ENCODE measurements at places on chromosomes 16 and 17.
A peak's percentile ranks its signal among the peaks of the same experiment; 100 is the strongest.

GRCh38 chr16:30003670-30004423, 7.0 kb downstream of the DOC2A start:
- DNase-seq = no peak

- DNase-seq = no peak
Measured at GRCh38 chr16:25013751-25014499, 1.2 kb downstream of the ARHGAP17 start.

DNA sequence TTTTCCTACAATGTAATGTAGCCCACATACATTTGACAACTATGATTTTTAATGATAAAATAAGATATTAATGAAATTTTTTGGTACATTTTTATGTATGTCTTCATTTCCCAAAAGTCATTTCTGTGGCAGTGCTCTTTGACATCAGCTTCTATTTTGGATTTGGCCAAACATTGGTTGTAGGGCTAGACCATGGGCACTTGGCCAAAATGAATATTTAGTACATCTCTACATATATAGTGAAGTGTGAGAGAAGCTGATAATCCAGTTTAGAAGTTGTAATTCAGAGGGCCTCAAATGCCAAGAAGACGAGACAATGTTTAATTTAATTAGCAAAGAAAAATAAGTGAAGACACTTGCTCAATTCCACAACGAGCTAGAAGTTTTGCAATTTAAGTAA, 724.9 kb upstream of the SOX9 start:
- no peak for DNase-seq

- no peak for DNase-seq
Measured at GRCh38 chr17:55442953-55443683, 21.5 kb upstream of the MMD start.

DNA sequence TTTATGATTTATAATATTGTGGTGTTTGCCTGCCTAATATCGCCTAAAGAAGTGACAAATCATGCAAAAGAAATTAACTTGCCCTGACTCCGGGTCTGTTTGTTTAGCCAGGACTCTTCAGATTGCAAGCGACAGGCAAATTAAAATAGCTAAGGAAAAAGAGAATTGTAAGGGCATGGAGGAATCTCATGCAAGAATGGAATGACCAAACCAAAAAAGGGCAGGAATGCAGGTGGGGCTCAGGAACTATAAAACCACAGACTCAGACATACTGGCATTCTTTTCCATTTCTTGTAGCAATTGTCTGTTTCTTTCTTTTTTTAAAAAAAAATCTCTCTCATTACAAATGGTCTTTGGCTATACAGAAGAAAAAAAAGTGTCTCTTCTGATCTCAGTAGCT, 188.1 kb upstream of the XYLT1 start:
- no peak for DNase-seq

GRCh38 chr17:39659279-39660010, 5.7 kb upstream of the TCAP start:
- no peak for DNase-seq

- no peak for DNase-seq
Measured at GRCh38 chr17:26963163-26963503, 330.8 kb upstream of the WSB1 start.

DNA sequence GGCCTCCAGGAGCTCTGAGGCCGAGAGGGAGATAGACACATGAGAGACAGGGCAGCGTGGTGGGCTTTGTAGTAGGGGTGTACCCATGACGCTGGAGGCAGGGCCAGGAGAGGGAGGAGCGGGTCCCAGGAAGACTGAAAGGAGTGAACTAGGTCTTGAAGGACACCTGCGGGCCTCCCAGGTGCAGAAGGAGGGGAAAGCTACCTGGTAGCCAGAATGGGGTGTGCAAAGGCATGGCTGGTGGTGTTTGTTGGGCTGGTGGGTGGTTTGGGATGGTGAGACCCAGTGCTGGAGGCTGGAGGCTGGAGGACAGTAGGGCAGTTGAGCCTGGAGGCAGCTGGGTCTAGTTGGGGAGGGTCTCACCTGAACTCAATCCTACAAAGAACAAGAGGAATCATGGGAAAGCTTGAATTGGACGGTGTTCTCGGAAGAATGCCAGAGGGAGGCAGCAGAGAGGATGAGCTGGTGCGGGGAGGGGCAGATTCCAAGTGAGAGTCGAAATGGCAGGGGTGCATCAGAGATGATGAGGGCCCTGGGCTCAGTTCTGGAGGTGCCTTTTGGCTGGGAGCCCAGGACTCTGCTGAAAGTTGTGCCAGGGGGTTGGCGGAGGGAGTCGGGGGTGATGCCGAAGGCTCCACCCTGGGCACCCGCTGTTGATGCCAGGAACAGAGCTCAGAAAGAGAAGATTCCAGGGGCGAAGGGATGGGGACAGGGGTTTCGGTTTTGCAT, 21.2 kb downstream of the C1QTNF1 start:
- no peak for DNase-seq

GRCh38 chr16:85537795-85538401, 75.2 kb upstream of the GSE1 start:
- no peak for DNase-seq

DNA sequence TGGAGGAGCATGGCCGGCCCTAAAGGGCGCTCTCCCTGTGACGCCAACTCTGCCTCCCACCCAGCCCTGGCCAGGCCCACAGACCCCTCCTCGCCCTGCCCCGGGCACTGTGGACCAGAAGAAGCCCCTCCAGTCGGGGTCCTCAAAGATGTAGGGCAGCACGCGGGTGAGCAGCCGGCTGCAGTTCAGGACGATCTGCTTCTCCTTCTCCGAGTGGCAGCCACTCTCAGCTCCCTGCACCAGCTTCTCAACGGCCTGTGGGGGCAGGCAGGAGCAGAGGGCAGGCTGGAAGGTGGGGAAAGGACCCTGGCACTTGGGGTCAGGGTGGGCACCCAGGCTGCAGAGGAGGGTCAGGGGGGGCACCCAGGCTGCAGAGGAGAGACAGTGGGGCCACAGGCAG, 8.9 kb downstream of the HID1 start:
- no peak for DNase-seq

GRCh38 chr17:31411707-31412285, 20.3 kb downstream of the RAB11FIP4 start:
- no peak for DNase-seq

GRCh38 chr16:56352351-56353053, 72.8 kb downstream of the AMFR start:
- no peak for DNase-seq

DNA sequence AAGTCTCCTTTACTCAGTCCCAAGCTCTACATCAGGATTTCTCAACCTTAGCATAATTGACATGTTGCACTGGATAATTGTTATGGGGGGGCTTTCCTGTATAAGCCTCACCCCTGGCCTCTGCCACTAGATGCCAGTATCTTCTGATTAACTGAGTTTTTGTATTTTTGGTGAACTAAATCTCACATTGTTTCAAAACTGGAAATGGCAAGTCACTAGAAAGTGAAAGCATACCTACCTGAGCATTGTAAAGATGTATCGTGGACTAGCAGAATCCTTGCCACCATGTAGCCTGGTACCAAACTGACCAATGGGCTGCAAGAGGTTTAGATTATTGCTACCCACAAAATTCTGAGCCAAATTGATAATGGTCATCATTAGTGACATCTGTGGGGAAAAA, 15.0 kb downstream of the TOP2A start:
- no peak for DNase-seq

DNA sequence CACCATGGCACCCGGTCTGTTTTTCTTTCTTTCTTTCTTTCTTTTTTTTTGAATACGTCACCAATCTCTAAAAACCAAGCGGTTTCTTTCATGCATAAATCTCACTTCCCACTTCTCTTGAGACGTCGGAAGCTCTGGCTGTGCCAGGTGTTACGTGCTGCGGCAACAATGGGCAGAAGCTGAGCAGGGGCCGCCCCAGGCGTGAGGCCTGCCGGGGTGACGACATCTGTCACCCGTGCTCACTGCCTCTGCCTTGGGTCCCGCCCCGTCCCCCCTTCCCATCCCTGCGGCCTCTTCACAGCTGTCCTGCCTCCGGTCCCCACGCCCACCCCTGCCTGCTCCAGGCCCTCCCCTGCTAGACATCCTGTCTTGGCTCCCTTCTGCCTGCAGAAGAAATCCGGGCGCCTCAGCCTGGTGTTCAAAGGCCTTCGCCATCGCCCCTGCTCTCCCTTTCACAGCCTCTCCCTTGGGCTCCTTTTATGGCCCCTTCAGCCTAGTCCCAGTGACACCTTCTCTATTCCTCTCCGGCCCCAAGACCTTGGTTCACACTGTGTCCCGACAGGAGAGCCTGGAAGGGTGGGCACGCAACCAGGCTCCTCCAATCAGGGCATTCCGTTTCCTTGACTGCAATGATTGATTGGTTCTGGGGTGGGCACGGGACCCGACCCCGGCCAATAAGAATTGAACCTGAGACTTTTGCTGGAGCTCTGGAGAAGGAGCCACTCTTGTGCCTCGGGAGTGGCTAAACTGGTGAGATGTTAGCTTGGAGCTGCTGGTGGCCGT, 4.8 kb downstream of the P2RX1 start:
- peak; percentile 62 for DNase-seq

DNA sequence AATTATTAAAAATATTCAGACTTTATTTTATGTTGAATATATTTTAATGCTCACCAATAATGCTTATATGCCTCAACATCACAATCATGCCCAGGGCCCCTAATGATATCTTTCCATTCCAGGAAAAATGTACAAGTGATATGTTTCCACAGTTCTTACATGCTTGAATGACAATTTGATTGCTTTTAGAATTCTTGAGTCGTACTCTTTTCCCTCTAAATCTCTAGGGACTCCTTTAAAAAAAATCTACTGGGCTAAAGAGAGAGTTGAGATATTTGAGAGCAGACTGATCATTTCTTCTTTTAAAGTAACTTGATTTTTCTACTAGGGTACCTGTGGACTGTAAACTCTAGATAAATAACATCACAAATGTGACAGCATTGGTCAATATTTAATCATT, 18.2 kb upstream of the HLF start:
- DNase-seq = no peak

- DNase-seq = no peak
Measured at GRCh38 chr16:19132898-19133297, 19.1 kb downstream of the ITPRIPL2 start.

DNA sequence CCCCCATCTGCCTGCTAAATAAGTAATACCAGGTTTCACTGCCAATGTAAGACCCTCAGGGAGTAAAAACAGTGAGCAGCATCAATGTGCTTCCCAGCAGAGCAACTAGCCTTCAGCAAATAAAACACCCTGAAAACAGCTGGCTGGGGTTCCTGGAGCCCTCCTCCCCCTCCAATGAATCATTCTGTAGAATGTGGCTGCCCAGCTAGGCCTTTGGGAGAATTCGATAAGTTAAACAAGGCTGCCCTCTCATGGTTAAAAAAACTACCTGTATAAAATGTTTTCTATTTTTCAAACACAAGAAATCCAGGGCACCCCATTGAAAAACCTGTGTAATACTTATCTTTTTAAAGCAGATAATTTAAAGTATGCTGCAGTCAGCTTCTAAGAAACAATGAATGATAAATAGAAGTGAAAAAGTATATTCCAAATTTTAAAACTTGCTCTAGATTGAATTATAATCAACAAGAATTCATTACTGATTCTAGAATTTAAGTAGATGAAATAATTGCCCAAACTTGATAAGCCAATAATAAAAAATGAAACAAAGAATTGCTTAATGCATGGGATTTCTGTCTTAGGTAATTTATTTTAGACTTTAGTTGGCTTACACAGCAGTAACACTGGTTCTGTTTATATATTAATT, 9.4 kb upstream of the TOM1L1 start:
- no peak for DNase-seq

DNA sequence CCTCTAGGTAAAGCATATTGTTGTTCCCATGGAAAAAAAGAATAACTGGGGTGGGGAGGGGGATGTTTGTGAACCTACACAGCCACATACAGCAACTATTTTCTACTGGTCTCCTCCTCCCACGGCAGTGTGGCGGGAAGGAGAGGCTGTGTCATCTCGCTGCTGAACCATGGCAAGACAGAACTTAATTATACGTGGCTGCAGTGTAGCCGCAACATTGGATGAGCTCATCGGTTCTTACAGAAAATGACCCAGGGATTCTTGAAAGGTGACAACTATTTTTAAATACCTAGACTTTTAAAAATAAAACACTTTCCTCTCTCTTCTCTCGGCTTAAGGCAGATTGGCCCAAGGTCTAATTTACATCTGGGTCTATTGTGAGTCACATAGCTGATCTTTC, 19.8 kb upstream of the TEKT3 start:
- DNase-seq = no peak

GRCh38 chr17:5893741-5894140, 176.4 kb upstream of the WSCD1 start:
- no peak for DNase-seq

DNA sequence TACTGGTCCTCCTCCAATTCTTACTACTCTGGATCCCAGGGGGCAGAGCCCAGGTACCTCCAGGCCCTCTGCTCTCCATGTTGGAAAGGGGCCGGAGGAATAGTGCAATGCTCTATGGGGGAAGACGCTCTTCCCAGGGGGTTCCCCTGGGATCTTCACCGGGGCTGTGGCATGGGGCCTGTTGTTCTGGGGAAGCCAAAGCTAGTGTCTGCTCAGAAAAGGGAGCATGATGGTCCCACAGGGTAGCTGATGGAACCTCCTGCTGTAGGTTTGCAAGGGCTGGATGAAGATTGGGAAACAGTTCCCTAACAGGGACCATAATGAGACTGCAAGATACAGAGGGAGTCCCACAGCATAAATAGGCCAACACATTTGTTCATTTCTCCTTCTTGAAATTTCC, 114.7 kb downstream of the IRX5 start:
- no peak for DNase-seq

GRCh38 chr17:79273660-79274059, 199.0 kb downstream of the ENGASE start:
- no peak for DNase-seq

DNA sequence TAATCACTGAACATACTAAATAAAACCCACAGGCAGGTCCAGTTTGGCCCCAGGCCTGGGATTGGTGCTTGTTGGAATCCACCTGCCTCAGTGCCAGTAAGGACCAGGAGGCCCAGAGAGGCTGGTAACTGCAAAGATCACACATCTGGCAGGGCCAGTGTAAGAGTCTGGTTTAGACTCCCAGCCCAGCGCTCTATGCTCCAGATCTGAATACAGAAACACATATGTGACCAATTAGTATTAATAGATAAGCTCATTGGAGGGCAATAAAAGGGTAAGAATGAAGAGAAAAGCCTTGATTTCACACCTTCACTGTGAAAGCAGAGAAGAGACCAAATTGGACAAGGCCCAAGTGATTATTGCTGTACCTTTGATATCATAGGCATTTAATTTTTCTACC, 13.6 kb upstream of the CCDC182 start:
- DNase-seq = no peak

DNA sequence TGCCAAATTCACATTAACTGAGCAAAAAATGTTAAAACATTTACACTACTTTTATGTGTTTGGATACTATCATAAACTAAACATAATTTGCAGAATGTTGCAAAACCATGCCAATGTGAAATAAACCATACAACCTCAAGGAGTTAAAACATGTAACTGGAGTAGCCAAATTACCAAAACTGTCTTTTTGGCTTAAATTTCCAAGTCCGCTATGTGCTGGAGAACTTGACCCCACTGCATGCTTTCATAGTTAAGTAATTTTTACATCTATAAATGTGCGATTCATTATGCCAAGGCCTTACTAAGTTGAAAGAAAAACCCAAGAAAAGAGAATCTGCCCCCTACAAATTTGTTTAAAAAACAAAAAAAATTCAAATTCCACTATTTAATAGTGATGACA, 28.2 kb downstream of the BRD7 start:
- DNase-seq = no peak

Data from stimulated activated CD4-positive, alpha-beta T cell treated with anti-CD3 and anti-CD28 coated beads, Interleukin-4, amount 100 ng/mL, for 48 hours (primary cell).